ENCODE measurements at places on chromosomes 3 and 15.

DNA sequence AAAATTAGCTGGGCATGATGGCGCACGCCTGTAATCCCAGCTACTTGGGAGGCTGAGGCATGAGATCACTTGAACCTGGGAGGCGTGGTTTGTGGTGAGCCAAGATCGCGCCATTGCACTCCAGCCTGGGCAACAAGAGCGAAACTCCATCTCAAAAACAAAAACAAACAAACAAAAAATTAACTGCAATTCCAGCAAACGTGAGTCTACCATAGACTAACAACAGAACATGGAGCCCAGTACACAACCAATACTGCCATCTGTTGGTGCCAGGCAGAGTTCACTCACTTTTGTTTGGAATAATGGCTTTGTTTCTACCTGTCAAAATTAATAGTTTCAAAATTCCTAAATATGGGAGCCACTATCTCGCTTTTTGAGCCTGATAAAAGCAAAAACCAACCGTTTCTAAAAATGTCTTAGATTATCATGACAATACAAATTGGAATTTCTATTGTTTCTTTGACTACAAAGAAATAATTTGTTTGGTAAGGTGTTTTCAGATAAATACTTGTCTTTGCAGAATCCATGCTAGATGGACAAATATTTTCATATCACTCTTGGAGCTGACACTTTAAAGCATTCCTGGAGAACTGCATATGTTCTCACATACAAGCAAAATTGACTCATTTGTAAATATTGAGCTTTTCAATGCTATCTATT, 45.0 kb downstream of the GPR176 start:
- H3K4me3 ChIP-seq: no peak overlapping the region
- H3K4me1 ChIP-seq: peaks cover 1% of the 10 kb centered on the region
- no peak overlapping the region for H3K27ac ChIP-seq
- no peaks in the 10 kb centered on the region for H3K36me3 ChIP-seq
- DNase-seq: peak; percentile 40

DNA sequence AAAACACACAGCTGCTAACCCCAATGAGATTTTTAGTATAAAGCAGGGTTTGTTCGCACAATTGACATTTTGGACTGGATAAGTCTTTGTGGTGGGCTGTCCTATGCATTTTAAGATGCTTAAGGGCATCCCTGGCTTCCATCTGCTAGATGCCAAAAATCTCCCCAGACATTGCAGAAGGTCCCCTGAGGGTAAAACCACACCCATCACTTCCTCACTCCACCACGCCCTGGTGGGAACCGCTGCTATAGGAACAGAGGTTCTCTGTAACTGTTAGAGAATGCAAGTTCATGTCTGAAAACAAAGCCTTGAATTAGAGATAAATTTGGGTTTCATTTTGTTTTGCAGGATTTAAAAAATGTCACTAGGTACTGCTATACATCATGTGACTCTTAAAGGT, 67.7 kb downstream of the ARHGEF26 start:
- no peak for DNase-seq
- peaks cover 3% of the 10 kb centered on the region for H3K4me1 ChIP-seq
- peaks cover 4% of the 10 kb centered on the region for H3K27me3 ChIP-seq

DNA sequence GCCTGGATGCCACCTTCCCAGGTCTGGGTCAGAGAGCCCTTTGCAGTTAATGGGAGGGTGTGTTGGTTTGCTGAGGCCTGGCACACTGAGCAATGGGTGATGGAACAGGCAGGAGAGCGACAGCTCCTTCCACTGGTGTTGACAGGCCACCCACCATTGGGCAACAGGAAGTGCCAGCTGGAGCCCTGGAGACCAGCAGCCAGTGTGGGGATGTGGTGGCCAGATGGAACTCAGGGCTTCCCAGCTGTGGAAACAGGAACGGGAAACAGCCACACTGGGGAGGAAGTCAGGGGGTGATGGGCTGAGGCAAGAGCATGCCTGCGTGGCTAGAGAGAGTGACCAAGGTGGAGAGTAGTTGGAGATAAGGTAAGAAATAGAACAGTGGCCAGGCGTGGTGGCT, 9.3 kb downstream of the PSTPIP1 start:
- peaks cover 84% of the 10 kb centered on the region for H3K4me1 ChIP-seq
- no peak for DNase-seq
- H3K27ac ChIP-seq: peak overlapping the region; percentile 92
- H3K4me3 ChIP-seq: peak overlapping the region; percentile 75
- H3K36me3 ChIP-seq: peaks cover 58% of the 10 kb centered on the region

DNA sequence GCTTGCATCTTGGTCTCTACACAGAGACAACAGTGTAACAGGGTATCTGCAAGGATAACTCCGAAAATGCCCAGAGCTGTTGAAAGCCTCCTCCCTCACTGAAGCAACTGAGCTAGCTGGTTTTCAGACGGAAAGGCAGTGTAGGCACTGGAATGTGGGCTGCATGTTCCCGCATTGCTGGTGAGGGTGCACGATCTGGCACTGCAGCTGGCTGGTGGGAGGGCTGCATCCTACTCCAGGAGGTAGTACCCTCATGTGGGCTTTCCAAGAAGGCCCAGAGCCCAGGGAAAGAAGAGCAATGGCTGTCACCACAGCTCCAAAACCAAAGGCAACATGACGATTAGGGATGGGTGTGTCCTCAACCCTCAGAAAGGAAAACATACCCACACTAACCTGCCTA, 28.7 kb upstream of the RPS17 start:
- peaks cover 18% of the 10 kb centered on the region for H3K27me3 ChIP-seq
- no peak for DNase-seq
- no peak overlapping the region for H3K27ac ChIP-seq
- no peak overlapping the region for H3K4me3 ChIP-seq

DNA sequence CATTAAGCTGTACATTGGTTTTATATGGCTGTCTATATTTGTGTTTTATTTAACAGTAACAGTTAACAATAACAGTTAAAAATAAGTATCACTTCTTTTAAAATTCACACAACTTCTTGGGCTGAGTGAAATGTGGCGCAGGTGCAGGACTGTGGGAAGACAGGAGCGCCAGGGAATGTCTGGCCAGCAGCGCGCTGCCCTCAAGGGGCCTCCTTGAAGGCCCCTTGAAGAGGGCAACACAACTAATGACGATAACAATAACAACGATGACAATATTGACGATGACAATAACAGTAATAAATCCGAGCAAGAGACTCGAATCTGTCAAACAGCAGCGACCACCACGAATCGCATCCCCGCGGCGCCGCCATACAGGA, 411 bp upstream of the PPP2R3A start:
- H3K36me3 ChIP-seq: no peaks in the 10 kb centered on the region
- H3K4me3 ChIP-seq: peak overlapping the region; percentile 65
- peaks cover 12% of the 10 kb centered on the region for H3K4me1 ChIP-seq
- peaks cover 36% of the 10 kb centered on the region for H3K27me3 ChIP-seq
- no peak for DNase-seq
- no peak overlapping the region for H3K27ac ChIP-seq

- H3K27me3 ChIP-seq: no peaks in the 10 kb centered on the region
- H3K4me1 ChIP-seq: peaks cover 3% of the 10 kb centered on the region
- peaks cover 29% of the 10 kb centered on the region for H3K36me3 ChIP-seq
- DNase-seq: no peak
- no peak overlapping the region for H3K27ac ChIP-seq
Measured at GRCh38 chr3:131480116-131480515, 22.7 kb downstream of the MRPL3 start.

DNA sequence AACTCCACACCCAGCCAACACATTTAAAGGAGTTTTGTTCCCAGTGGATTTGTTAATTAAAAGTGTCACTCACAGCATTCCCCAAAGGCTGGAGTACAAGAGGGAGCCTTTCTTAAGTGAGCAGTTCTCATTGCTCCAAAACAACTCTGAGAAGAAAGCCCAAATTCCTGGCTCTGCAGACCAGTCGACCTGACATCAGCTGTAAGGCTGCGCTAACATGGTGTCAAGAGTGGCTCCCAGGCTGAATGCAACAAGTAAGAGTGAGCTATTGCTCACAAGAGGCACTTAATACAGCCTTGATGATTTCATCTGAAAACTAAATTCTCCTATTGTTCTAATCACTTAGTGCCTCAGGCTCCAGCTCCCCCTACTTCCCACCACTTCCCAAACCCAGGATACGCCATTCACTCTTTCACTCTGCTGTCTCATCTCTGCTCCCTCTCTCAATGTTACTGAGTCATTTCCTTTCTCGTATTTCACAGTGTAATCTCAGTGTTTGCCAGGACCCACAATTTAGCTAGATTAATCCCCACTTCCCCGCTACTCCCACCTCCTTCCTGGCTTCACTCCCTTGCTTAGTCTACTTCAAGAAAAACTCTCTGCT, 81.8 kb downstream of the WWTR1 start:
- no peaks in the 10 kb centered on the region for H3K27me3 ChIP-seq
- H3K36me3 ChIP-seq: peaks cover 7% of the 10 kb centered on the region
- H3K4me3 ChIP-seq: no peak overlapping the region
- no peak overlapping the region for H3K27ac ChIP-seq
- no peak for DNase-seq

GRCh38 chr3:126542340-126543241, 16.1 kb downstream of the C3orf22 start:
- H3K27me3 ChIP-seq: peaks cover 7% of the 10 kb centered on the region
- H3K4me3 ChIP-seq: no peak overlapping the region
- no peaks in the 10 kb centered on the region for H3K36me3 ChIP-seq
- peaks cover 8% of the 10 kb centered on the region for H3K4me1 ChIP-seq
- DNase-seq: no peak
- H3K27ac ChIP-seq: no peak overlapping the region

DNA sequence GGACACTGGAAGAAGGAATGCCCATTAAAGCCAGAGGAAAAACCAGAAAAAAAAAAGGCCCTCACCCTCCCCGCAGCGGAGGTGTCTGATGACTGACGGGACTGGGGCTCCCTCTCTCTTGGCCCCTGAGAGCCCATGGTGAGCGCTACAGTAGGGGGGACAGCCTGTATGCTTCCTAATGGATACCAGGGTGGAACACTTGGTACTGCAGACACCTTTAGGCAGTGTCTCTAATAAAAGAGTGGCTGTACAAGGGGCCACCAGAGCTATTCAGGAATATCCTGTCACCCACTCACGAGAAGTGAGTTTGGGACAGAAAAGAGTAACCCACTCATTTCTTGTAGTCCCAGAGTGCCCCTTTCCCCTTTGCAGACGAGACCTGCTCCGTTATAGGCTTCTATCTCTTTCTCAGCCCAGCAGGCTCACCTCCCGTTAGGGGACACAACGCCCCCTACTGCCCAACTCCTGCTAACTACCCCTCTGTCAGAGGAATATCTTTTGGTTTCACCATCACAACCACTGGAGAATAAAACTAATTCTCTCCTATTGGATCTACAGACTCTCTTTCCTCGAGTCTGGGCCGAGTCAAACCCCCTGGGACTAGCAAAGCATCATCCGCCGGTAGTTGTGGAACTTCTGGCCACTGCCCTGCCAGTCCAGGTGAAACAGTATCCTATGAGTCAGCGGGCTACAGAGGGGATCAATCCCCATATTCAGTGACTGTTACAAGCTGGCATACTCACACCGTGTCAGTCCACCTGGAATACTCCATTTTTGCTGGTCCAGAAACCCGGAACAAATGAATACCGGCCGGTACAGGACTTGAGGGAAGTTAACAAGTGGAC, 40.8 kb downstream of the ZBTB11 start:
- peak; percentile 83 for DNase-seq
- no peak overlapping the region for H3K27ac ChIP-seq
- H3K36me3 ChIP-seq: no peaks in the 10 kb centered on the region
- peaks cover 5% of the 10 kb centered on the region for H3K4me1 ChIP-seq
- no peak overlapping the region for H3K4me3 ChIP-seq
- no peaks in the 10 kb centered on the region for H3K27me3 ChIP-seq

GRCh38 chr3:161640181-161640580, 143.6 kb downstream of the OTOL1 start:
- no peaks in the 10 kb centered on the region for H3K27me3 ChIP-seq
- H3K27ac ChIP-seq: no peak overlapping the region
- no peak overlapping the region for H3K4me3 ChIP-seq
- no peaks in the 10 kb centered on the region for H3K4me1 ChIP-seq
- H3K36me3 ChIP-seq: no peaks in the 10 kb centered on the region

DNA sequence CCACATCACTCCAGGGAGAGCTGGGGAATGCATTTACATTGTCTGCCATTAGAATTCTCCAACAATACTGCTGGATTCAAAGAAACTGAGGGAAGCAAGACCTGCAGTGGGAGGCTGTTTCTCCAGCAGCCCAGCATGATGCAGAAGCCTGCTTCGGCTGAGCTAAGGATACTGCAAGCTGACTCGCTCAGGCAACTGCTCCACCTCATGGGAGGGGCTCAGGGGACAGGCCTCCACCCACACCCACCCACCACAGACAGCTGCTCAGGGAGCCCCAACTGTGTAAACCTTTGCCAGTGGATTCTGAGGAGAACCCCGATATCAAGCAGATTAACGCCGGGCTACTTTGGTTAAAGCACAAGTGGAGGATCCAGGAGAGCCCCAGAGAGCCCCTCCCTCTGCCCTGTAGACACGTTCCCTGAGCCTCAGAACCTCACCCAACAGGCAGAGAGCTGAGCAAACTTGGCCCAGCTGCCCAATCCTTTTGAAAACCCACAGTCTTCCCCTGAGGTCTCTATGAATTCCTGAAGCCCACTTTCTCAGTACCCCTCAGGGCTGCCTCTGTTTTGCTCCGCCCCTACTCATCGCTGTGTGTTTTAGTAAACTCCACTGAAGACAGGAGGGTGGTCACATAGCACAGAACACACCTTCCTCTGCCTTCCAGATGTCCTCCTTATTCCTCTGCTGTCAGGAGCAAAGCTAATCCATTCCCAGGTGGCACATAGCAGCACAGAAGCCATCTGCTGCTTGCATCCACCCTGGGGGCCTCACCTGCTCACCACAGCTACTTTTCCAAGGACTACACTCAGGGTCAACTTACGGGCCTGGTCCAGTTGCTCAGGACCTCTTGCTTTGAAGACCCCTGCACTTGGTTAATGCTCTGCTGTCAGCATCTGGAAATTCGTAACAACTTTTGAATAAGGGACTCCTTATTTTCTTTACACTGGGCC, 269.0 kb downstream of the ABHD5 start:
- no peak for DNase-seq
- H3K36me3 ChIP-seq: no peaks in the 10 kb centered on the region
- H3K27ac ChIP-seq: no peak overlapping the region
- H3K4me1 ChIP-seq: peaks cover 3% of the 10 kb centered on the region
- H3K27me3 ChIP-seq: peaks cover 24% of the 10 kb centered on the region

GRCh38 chr3:13686367-13687160, 137.6 kb downstream of the FBLN2 start:
- H3K4me3 ChIP-seq: no peak overlapping the region
- no peaks in the 10 kb centered on the region for H3K27me3 ChIP-seq
- no peaks in the 10 kb centered on the region for H3K4me1 ChIP-seq
- H3K27ac ChIP-seq: no peak overlapping the region

- no peaks in the 10 kb centered on the region for H3K36me3 ChIP-seq
- peaks cover 6% of the 10 kb centered on the region for H3K4me1 ChIP-seq
- H3K4me3 ChIP-seq: no peak overlapping the region
- no peak for DNase-seq
- no peak overlapping the region for H3K27ac ChIP-seq
Measured at GRCh38 chr3:155494332-155494731, 200.8 kb upstream of the STRIT1 start.

GRCh38 chr3:58779934-58780333, 113.4 kb upstream of the FAM3D start:
- DNase-seq: no peak
- H3K36me3 ChIP-seq: peaks cover 5% of the 10 kb centered on the region
- H3K4me1 ChIP-seq: no peaks in the 10 kb centered on the region
- H3K27ac ChIP-seq: no peak overlapping the region
